Activated effector memory CD4-positive, alpha-beta T cell treated with Interleukin-2 at 50 U/mL for 16 hours (primary cell): ENCODE measurements at places on chromosomes 3 and 15.

DNA sequence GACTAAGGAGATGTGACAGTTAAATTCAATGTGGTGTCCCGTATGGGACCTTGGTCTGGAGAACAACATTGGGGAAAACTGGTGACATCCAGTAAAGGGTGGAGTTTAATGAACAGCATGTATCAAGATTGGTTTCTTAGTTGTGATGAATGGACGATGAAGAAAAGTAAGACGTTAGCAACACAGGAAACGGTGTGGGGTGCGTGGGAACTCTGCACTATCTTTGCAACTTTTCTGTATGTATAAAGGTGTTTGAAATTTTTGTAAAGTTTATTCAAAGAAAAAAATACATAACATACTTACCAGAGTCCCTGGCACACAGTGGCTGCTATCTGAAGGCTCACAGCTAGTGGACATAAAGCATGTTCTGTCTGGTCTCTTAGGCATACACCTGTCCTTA lies 6.1 kb upstream of the CCDC174 start:
- DNase-seq = no peak

GRCh38 chr3:33645060-33645647 lies 72.9 kb downstream of the CLASP2 start:
- DNase-seq = no peak

GRCh38 chr3:66326340-66326739 lies 105.5 kb downstream of the SLC25A26 start:
- no peak for DNase-seq

GRCh38 chr3:19190126-19190525 lies 41.8 kb downstream of the KCNH8 start:
- DNase-seq = no peak

DNA sequence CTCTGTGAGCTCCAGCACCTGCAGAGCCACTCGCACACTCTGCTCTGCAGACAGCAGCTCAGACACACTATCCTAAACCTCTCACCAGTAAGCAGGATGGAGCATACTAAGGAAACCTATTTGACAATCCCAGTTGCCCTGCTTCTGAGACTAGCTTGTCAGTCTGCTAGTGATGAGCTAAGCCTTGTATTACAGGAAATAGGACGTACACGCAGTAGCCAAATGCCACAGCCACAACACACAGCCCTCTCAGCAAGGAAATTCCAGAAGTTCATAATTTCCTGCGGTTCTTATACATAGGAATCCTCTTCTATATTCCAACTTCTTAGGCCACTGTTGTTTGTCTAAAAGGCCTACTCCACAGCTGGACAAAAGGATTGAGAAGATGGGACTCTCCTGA lies 74.5 kb downstream of the MYLK start:
- DNase-seq = no peak

DNA sequence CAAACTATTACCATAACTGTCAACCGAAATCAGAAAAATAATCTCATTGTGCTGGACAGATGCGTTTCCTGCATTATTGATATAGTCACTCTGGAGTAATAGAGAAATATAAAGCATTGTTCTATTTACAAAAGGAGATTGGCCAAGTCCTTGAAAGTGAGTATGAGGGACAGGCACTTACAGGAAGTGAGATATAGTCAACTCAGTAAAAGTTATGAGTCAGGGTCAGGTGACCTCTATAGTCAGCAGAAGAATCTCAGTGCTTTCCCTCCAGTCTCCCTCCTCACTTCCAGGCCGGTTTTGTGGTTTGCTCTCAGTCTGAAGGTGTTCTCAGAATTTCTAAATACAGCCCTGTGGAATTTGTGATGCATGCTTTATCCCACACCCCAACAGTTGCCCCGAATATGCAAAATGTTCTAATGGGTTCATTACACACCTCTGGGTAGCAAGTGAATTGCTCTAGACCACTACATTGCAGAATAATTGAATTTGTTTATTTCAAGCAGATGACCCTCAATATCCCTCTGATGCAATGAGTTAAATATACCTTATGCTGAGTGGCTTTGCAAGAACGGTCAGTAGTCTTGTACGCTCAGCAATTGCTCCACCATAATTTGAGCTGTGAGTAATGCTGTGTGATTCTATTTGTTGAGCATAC lies 787.7 kb downstream of the MCTP2 start:
- DNase-seq = no peak

GRCh38 chr3:197468866-197469382 lies 86.8 kb downstream of the BDH1 start:
- no peak for DNase-seq
